ENCODE measurements at places on chromosomes 4 and X. TPM values are rescaled to one million over a fixed set of nuclear protein-coding genes. Genes with fewer than 3 reads are reported as not detected.

LARP1B gene
- 28.0 TPM for total RNA-seq

LNX1 gene
- 7.9 TPM for total RNA-seq

MID2 gene
- 26.7 TPM for total RNA-seq

PRICKLE3 gene
- 9.9 TPM for total RNA-seq

FGFBP2 gene
- 129 TPM for total RNA-seq

IRF2 gene
- total RNA-seq: 50.2 TPM

LEF1 gene
- total RNA-seq: 10.7 TPM

MAGED4B gene
- total RNA-seq: 16.0 TPM

TNIP3 gene
- 0.53 TPM for total RNA-seq

AWAT2 gene
- total RNA-seq: not detected

DGKK gene
- total RNA-seq: not detected

ATP2B3 gene
- total RNA-seq: 0.09 TPM

SYTL4 gene
- total RNA-seq: 18.0 TPM

DCK gene
- 12.6 TPM for total RNA-seq

DSPP gene
- total RNA-seq: not detected

GLRA2 gene
- 0.22 TPM for total RNA-seq

STBD1 gene
- 3.9 TPM for total RNA-seq
